HCT116 (cell line): ENCODE measurements at places on chromosomes 2 and 18. TPM values are rescaled to one million over a fixed set of nuclear protein-coding genes. Genes with fewer than 3 reads are reported as not detected.

- H3K27ac ChIP-seq = no peak overlapping the region
- H3K27me3 ChIP-seq = no peaks in the 10 kb centered on the region
- DNase-seq = no peak
- H3K4me3 ChIP-seq = no peak overlapping the region
- no peaks in the 10 kb centered on the region for H3K4me1 ChIP-seq
- no peaks in the 10 kb centered on the region for H3K36me3 ChIP-seq
Measured at GRCh38 chr2:143705108-143705707, 576.0 kb downstream of the ARHGAP15 start.

Gene CDH19
- not detected for total RNA-seq

Gene XDH
- 0.15 TPM for total RNA-seq

- H3K27ac ChIP-seq = no peak overlapping the region
- H3K36me3 ChIP-seq = no peaks in the 10 kb centered on the region
- no peaks in the 10 kb centered on the region for H3K27me3 ChIP-seq
- H3K4me1 ChIP-seq = peaks cover 7% of the 10 kb centered on the region
- H3K4me3 ChIP-seq = no peak overlapping the region
- no peak for DNase-seq
Measured at GRCh38 chr18:62710417-62710816, 4.9 kb upstream of the PHLPP1 start.

- no peaks in the 10 kb centered on the region for H3K36me3 ChIP-seq
- H3K27me3 ChIP-seq = no peaks in the 10 kb centered on the region
- no peaks in the 10 kb centered on the region for H3K4me1 ChIP-seq
- H3K27ac ChIP-seq = no peak overlapping the region
- no peak overlapping the region for H3K4me3 ChIP-seq
Measured at GRCh38 chr2:88658881-88659537, 31.7 kb upstream of the EIF2AK3 start.

- no peaks in the 10 kb centered on the region for H3K36me3 ChIP-seq
- H3K27me3 ChIP-seq = no peaks in the 10 kb centered on the region
- DNase-seq = no peak
Measured at GRCh38 chr2:12718015-12718671, 1.4 kb downstream of the TRIB2 start.

DNA sequence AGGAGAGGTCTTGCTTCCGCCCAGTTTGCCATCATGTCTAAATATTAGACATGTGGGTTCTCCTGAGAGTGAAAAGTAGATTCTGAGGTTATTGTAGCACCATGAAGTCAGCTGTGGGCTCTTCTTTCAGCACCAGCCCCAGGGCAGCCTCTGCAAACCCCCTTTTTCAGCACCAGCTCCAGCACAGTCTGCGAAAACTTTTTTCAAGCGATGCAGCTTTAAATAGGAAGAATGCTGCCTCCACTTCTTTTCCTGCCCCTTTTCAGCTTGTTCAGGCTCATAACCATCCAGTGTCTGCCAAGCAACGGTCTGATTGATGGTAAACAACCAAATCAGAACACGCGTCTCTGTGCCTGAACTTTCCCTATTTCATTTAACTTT lies at the start of gene COL5A2:
Gene COL5A2, minus strand, starts transcription at position 192 of the 381 bp plus-strand sequence. Its CDS starts 157 bp downstream, at position 35.
- DNase-seq = no peak
- no peak within 1 kb of the TSS for H3K27ac ChIP-seq
- no peaks in the 10 kb centered on the region for H3K27me3 ChIP-seq
- H3K4me1 ChIP-seq = no peaks in the 10 kb centered on the region
- H3K4me3 ChIP-seq = no peak within 1 kb of the TSS

Gene ADAM23
- total RNA-seq = 0.10 TPM

DNA sequence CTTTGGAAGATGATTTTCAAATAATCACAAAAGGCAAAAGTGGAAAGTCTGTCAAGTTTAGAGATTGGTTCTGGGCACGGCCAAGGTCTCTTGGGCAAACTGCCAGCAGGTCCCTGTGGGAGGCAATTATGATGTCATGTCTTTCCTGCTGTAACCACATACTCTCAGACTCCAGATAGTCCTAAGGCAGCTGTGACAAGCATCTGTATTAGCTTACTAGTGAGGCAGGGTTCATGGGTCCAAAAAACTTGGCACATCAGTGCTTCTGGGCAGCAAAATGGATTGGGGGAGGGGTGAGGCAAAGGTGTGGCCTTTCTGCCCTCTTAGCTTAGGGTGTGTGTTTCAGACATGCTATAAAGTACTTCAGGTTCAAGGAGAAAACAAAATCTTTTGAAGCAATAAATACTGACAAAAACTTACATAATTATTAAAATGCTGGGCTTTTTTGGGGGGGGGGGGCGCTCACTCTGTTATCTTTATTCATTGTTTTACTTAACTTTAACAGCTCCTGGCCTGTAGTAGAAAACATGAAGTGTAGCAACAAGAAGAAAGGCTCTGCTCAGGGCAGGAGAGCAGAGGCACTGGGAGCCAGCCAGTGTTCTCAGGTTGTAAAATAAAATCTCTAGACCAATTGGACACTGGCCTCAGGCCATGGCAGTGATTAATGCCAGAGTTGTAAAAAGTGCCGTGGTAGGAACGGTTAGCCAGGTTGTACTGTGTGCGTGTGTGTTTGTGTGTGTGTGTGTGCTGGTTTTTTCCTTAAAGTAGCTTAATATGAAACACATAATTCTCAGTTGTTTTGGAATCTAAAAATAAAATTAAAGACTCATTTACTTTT lies 14.3 kb upstream of the TANC1 start:
- no peak overlapping the region for H3K4me3 ChIP-seq
- DNase-seq = no peak
- H3K4me1 ChIP-seq = peaks cover 9% of the 10 kb centered on the region; the same call in 1 of the 2 replicates
- no peaks in the 10 kb centered on the region for H3K36me3 ChIP-seq

- no peak overlapping the region for H3K27ac ChIP-seq
- DNase-seq = no peak
- H3K27me3 ChIP-seq = no peaks in the 10 kb centered on the region
- H3K4me3 ChIP-seq = no peak overlapping the region
- no peaks in the 10 kb centered on the region for H3K36me3 ChIP-seq
Measured at GRCh38 chr2:206204710-206205109, 45.0 kb downstream of the EEF1B2 start.

- no peak overlapping the region for H3K4me3 ChIP-seq
- DNase-seq = no peak
- H3K4me1 ChIP-seq = no peaks in the 10 kb centered on the region
Measured at GRCh38 chr2:15829091-15829801, 111.1 kb upstream of the MYCN start.

Gene UGT1A10
- total RNA-seq = not detected

DNA sequence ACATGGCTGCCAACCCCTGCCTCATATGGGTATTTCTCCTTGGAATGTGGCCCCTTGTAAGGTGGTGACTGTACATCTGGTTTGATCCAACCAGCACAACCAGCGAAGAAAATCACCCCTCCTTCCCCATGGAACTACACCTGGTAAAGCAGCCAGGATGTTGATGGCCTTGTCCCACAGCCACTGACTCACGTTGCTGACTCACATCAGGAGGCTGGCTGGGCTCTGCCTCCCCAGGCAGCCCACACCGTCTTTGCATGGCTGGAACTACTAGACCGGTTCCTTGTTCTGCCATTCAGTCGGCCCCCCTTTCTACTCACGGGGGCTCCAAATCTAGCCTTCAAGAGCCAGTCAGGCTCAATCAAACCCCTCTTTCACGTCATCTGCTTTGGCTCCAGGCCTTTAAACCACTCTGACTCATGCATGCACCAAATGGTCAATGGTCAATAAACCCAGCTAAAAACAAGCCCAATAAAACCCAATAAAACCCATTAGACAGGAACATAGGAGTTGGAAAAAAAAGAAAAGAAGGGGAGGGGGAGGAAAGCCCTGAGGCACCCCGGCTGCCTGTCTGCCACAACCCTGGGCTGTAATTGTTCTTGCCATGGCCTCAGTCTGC lies 114.8 kb downstream of the PLB1 start:
- H3K4me1 ChIP-seq = peaks cover 38% of the 10 kb centered on the region
- no peak overlapping the region for H3K4me3 ChIP-seq
- no peaks in the 10 kb centered on the region for H3K36me3 ChIP-seq
- H3K27ac ChIP-seq = peak overlapping the region; percentile 21
- no peaks in the 10 kb centered on the region for H3K27me3 ChIP-seq

DNA sequence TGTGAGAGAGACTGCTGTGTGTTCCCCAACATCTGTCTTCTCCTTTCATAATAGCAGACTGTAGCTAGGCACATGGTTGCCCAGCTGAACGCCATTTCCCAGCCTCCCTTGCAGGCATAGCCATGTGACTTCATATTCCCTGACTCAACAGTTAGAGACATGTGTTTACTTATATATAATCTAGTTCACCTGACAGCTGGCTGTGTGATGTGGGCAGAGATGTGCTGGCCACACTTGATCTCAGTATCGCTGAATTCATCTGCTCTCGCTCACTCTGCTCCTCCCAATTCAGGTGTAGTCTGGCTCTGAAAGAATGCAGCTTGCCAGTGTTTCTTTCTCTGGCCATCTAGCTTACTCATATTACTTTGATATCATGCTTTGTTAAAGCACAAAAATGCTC lies 52.3 kb upstream of the SEC11C start:
- H3K4me1 ChIP-seq = no peaks in the 10 kb centered on the region
- H3K36me3 ChIP-seq = no peaks in the 10 kb centered on the region
- H3K27ac ChIP-seq = no peak overlapping the region
- H3K4me3 ChIP-seq = no peak overlapping the region
- no peak for DNase-seq

DNA sequence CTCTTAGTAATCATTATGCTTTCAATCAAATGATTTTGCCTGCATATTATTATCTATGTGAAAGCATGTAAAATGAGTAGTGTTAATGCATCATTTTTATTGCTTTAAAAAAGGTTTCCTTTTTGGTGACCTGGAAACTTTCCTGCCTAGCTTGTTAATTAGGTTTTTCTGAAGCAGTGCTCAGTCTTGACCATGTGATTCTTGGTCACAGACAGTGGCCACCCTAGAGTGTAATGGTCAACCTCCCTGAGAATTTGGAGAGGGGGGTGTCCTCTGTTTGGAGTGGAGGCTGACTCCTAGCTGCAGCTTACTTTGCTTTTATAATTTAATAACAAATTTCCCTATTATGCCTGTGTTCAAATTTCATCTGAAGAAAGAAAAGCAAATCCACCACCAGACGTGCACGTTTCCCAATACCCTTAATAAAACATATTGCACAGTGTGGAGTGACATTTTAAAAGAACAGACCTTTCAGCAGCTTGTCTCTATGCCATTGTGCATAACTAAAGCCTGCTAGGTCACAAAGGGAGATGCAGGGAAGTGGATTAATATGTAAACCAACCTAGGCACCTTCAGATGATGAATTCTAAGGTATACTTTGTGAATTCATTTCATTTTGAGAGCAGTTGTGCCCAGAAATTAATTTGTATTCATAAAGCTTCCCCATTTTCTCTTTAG lies 130.6 kb downstream of the RPRM start:
- H3K4me3 ChIP-seq = no peak overlapping the region
- no peaks in the 10 kb centered on the region for H3K36me3 ChIP-seq
- H3K27ac ChIP-seq = no peak overlapping the region
- no peaks in the 10 kb centered on the region for H3K27me3 ChIP-seq

GRCh38 chr2:2902547-2903281 lies 474.9 kb downstream of the EIPR1 start:
- H3K36me3 ChIP-seq = no peaks in the 10 kb centered on the region
- no peak for DNase-seq
- no peaks in the 10 kb centered on the region for H3K4me1 ChIP-seq

- H3K4me3 ChIP-seq = no peak overlapping the region
- DNase-seq = no peak
- no peaks in the 10 kb centered on the region for H3K4me1 ChIP-seq
- no peaks in the 10 kb centered on the region for H3K36me3 ChIP-seq
- H3K27ac ChIP-seq = no peak overlapping the region
Measured at GRCh38 chr2:143652692-143653091, 523.5 kb downstream of the ARHGAP15 start.

GRCh38 chr2:158936978-158937377 lies 31.5 kb upstream of the TANC1 start:
- no peaks in the 10 kb centered on the region for H3K27me3 ChIP-seq
- no peaks in the 10 kb centered on the region for H3K4me1 ChIP-seq
- no peak overlapping the region for H3K27ac ChIP-seq
- no peak for DNase-seq
- no peaks in the 10 kb centered on the region for H3K36me3 ChIP-seq

Gene RIT2
- not detected for total RNA-seq

- no peaks in the 10 kb centered on the region for H3K27me3 ChIP-seq
- H3K27ac ChIP-seq = no peak overlapping the region
- DNase-seq = no peak
- no peaks in the 10 kb centered on the region for H3K36me3 ChIP-seq
- H3K4me1 ChIP-seq = peaks cover 4% of the 10 kb centered on the region
Measured at GRCh38 chr2:187429989-187430388, 18.1 kb downstream of the CALCRL start.

- no peaks in the 10 kb centered on the region for H3K36me3 ChIP-seq
- H3K4me3 ChIP-seq = peak overlapping the region; percentile 91
- peak overlapping the region; percentile 77 for H3K27ac ChIP-seq
- no peaks in the 10 kb centered on the region for H3K27me3 ChIP-seq
- no peak for DNase-seq
Measured at GRCh38 chr2:26243470-26244308, 743 bp downstream of the HADHA start.

DNA sequence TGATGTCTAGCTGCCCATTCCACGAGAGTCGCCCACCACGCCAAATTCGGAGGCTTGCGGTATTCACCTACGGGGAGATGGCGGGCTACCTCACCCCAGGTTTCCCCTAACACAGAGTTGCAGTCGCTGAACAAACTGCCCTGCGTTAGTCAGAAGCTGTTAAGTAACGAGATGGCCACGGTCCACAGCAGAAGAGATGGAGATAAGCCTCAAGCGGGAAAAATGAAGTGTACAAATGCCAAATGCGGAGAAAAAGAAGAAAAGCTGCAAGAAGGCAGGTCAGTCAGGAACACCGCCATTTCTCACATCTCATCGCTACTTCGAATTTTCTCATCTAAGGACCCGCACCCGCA lies 425 bp downstream of the ASB3 start:
- peaks cover 21% of the 10 kb centered on the region for H3K4me1 ChIP-seq
- DNase-seq = no peak
- no peaks in the 10 kb centered on the region for H3K27me3 ChIP-seq
- no peaks in the 10 kb centered on the region for H3K36me3 ChIP-seq
- H3K4me3 ChIP-seq = peak overlapping the region; percentile 64

DNA sequence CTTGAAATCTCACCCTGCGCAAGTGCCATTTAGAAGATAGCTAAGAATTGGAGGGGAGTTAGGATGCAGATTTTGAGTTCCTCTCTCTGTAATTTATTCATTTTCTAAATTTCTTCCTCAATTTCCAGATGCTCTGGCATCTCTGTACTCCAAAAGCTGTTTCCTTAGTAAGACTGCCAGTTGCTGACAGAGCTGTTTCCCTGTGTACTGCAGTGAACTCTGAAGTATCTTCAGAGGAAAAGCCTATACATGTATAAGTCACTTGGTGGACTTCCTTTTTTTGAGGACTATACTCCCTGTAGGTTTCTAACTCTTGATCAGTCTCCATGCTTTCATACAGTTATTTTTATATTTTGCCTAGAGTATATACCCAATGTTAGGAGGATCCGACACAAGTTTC lies 1.5 kb upstream of the RESP18 start:
- no peaks in the 10 kb centered on the region for H3K36me3 ChIP-seq
- H3K4me3 ChIP-seq = no peak overlapping the region
- DNase-seq = no peak

Gene TMEFF2
- total RNA-seq = not detected

GRCh38 chr2:96099861-96100798 lies 16.2 kb downstream of the ADRA2B start:
- no peak overlapping the region for H3K27ac ChIP-seq
- DNase-seq = no peak
- H3K27me3 ChIP-seq = no peaks in the 10 kb centered on the region
- H3K4me1 ChIP-seq = no peaks in the 10 kb centered on the region
- no peaks in the 10 kb centered on the region for H3K36me3 ChIP-seq
